ENCODE measurements at places on chromosomes 2 and 18. TPM values are rescaled to one million over a fixed set of nuclear protein-coding genes. Genes with fewer than 3 reads are reported as not detected.

Gene DSG4
- not detected for total RNA-seq

DNA sequence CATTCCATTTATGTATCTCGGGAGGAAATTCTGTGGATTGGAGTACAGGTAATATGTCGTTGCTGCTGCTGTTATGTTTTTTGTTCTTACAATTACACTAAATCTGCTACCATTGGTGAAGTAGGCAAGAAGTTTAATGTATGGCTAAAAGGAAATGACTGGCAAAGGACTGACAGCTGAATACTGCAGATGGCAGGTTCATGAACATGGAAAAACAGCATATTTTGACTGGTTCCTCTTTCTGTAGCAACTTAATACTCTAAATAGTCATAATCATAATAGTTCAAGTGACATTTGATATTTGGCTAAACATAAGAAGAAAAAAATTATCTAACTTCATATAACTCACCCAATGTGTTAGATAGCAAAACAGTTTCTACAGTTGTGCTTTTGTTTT is 84.5 kb upstream of the PGAP1 start:
- DNase-seq, result no peak
- peaks cover 22% of the 10 kb centered on the region for H3K36me3 ChIP-seq
- H3K27ac ChIP-seq, result no peak overlapping the region
- no peaks in the 10 kb centered on the region for H3K4me1 ChIP-seq

DNA sequence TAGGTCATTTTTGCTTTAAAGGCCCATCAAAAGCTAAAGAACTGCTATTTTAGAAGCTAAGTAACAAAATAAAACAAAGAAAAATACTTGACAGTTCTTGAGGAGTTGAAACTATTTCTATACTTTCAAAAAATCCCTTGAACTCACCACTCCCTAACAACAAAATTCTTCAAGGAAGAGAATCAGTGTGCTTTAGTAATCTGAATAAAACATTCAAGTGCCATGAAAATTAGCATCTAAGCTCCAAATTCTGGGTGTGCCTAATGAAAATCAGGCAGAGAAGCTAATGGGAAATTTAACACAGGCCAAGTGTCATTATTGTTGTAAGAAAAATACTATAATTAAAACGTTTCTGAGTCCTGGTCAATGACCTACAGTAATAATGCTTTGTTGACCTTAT is 456.3 kb downstream of the ZEB2 start:
- H3K36me3 ChIP-seq, result peaks cover 2% of the 10 kb centered on the region
- H3K4me1 ChIP-seq, result no peaks in the 10 kb centered on the region
- H3K4me3 ChIP-seq, result no peak overlapping the region
- no peak overlapping the region for H3K27ac ChIP-seq
- no peaks in the 10 kb centered on the region for H3K27me3 ChIP-seq

DNA sequence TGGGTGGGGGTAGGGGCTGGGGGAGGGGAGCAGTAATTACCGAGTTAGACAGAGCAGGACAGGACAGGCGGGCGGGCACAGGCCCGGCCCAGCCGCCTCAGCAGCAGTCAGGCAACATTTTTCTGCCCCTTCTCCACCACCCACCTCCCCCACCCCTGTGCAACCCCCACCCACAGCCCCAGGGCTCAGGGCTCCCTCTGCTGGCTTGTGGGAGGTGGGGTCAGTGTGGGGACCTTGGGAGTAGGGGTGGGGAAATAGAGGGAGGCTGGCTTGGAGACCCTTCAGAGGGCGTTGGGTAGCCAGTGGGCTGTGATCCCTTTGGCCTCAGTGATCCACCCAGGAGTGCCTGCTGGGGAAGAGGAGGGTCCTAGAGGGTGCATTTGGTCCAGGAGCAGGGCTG is 6.4 kb downstream of the WNT6 start:
- H3K27me3 ChIP-seq, result peaks cover 49% of the 10 kb centered on the region
- H3K4me1 ChIP-seq, result peaks cover 6% of the 10 kb centered on the region
- no peak overlapping the region for H3K4me3 ChIP-seq
- no peak for DNase-seq

DNA sequence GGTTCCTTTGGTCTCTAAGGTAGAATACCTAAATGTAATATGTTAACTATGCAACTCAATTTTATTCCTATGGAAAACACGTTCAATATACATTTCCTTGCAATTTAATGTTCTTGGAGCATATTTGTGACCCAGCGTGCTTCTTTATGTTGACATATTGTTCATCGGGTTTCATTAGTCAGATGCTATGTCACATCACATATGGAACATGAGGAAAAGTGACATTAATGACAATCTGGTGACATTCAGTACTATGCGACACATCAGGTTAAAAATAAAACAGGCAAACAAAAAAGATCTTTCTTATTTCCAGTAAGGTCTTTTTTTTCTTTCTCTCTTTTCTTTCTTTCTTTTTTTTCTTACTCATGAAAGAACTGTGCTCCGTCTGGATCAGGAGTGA is 135.6 kb upstream of the SMIM21 start:
- no peaks in the 10 kb centered on the region for H3K36me3 ChIP-seq
- no peak overlapping the region for H3K4me3 ChIP-seq
- peaks cover 8% of the 10 kb centered on the region for H3K27me3 ChIP-seq

DNA sequence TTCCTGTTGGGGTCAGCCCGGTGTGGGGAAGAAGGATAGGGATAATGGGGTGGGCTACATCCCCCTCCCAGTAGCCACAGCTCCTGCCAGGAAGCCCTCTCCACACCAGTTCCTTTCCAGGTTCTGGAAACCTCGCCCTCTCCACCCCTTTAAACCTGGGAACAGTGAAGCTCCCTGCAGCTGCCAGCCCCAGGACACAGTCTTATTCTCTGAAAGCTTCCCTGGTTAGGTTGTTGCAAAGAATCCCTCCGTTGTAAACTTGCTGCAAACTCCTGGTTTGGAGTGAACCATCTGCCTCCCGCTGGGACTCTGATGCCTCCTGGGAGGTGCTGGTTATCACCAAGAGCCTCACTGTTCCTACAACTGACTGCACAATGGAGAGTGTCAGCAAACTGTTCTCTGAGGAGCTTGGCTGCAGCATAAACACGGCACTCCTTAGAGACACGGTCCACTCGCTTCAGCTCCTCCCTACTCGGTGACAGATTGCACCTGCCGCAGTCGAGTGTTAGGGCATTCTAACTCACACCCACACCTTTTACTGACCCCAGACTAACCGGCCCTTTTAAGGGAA is 261.8 kb upstream of the RAB6C start:
- DNase-seq, result no peak
- H3K27me3 ChIP-seq, result no peaks in the 10 kb centered on the region
- H3K4me3 ChIP-seq, result no peak overlapping the region
- no peak overlapping the region for H3K27ac ChIP-seq
- no peaks in the 10 kb centered on the region for H3K36me3 ChIP-seq
- H3K4me1 ChIP-seq, result no peaks in the 10 kb centered on the region

Gene HMSD
- 18.9 TPM for total RNA-seq

Gene AMER3
- total RNA-seq, result not detected

- H3K4me3 ChIP-seq, result no peak overlapping the region
- H3K36me3 ChIP-seq, result no peaks in the 10 kb centered on the region
- H3K27me3 ChIP-seq, result peaks cover 9% of the 10 kb centered on the region
- H3K4me1 ChIP-seq, result peaks cover 14% of the 10 kb centered on the region
These were observed 686 bp upstream of the RGPD8 start for GRCh38 chr2:112433932-112434730.

DNA sequence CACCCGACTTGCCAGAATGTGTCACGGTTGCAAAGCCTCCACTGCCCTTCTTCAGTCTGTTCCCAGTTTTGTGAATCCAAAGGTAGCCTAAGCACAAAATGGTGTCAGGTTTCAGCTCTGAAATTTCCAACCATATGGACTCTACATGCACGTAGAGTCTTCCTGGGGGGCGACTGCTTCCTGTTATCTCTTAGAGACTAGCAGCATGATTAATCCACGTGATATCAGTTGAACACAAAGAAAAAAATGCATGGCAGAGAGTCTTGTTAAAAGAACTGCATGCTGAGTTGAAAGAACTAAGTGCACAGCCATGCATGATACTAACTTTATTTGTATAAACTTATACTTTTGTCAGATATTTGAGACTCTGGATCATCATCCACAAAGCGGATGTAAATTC is 404.4 kb downstream of the SOCS6 start:
- H3K27ac ChIP-seq, result no peak overlapping the region
- H3K4me1 ChIP-seq, result no peaks in the 10 kb centered on the region
- peaks cover 2% of the 10 kb centered on the region for H3K36me3 ChIP-seq
- H3K27me3 ChIP-seq, result no peaks in the 10 kb centered on the region
- DNase-seq, result no peak

- DNase-seq, result no peak
- H3K4me1 ChIP-seq, result peaks cover 57% of the 10 kb centered on the region
- H3K36me3 ChIP-seq, result peaks cover 7% of the 10 kb centered on the region
- peak overlapping the region; percentile 95 for H3K27ac ChIP-seq
- no peak overlapping the region for H3K4me3 ChIP-seq
- H3K27me3 ChIP-seq, result peaks cover 4% of the 10 kb centered on the region
These were observed 40.0 kb downstream of the IL1RL2 start for GRCh38 chr2:102226612-102227391.

DNA sequence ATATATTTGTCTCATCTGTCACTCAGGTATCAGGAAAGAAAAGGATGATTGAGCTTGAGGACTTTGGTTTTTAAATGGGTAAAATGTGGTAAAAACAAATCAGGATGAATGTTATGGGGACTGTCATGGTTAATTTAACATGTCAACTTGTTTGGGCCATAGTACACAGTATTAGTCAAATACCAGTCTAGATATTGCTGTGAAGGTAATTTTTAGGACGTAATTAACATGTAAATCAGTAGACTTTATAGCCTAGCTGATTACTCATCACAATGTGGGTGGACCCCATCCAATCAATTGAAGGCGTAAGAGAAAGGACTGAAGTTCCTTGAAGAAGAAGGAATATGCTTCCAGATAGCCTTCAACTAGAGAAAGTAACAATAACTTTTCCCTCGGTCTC is 275.7 kb upstream of the ZNF804A start:
- H3K4me1 ChIP-seq, result no peaks in the 10 kb centered on the region
- no peak overlapping the region for H3K4me3 ChIP-seq
- DNase-seq, result no peak
- no peaks in the 10 kb centered on the region for H3K36me3 ChIP-seq

Gene PRKAG3
- not detected for total RNA-seq

DNA sequence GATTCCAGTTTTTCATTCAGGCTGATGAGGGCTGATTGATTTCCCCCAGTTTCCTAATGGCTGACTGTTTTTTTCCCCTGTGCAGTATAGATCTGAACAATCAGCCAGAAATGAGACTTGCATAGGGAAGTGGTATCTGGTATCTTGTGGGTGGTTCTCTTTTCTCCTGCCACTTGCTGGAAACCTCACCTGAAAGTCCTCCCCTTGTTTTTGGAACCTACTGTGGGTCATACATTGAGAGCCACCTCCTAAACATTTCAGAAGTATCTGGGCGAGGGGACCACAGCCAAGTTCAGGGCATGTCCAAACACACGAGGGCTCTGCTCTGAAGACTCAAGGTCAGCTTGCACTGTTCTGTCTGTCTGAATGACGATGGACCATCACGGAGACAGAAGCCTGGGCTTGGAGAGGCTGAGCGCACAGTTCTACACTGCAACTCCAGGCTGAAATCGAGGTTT is 19.3 kb downstream of the ALPK2 start:
- H3K27ac ChIP-seq, result peak overlapping the region; percentile 70
- DNase-seq, result peak; percentile 46
- H3K36me3 ChIP-seq, result no peaks in the 10 kb centered on the region
- no peak overlapping the region for H3K4me3 ChIP-seq
- peaks cover 4% of the 10 kb centered on the region for H3K27me3 ChIP-seq

DNA sequence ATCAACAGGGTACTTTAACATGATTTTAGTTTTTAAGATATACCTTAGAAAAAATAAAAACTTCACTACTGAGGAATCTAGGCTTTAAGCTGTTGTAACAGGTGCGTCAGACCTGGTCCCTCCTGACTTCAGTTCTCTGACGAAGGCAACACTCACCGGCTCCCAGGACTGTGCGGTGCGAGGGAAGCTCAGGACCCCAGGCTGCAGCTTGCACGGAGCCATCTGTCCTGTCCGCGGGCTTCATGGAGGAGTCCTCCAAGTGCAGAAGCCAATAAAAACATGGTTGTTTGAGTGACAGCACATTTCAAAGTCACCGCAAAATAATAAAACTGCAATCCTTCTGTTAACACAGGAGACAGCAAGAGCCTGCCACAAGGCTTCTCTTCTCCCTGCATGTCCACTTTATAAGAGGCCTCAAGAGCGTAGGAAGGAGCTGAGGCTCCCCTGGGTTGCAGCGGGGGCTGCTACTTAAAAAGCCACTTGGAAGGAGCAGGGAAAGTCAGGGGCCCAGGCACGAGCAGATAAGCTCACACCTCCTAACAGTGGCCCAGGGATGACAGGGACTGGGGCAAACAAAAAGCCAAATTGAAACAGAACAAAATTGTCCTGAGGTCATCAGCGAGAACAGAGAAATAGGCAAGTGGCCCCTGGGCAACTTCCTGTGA is 4.6 kb downstream of the HJURP start:
- peaks cover 1% of the 10 kb centered on the region for H3K27me3 ChIP-seq
- H3K27ac ChIP-seq, result no peak overlapping the region
- H3K4me1 ChIP-seq, result peaks cover 9% of the 10 kb centered on the region
- H3K4me3 ChIP-seq, result no peak overlapping the region
- peaks cover 88% of the 10 kb centered on the region for H3K36me3 ChIP-seq
- no peak for DNase-seq

- no peak for DNase-seq
- no peak overlapping the region for H3K27ac ChIP-seq
- H3K27me3 ChIP-seq, result no peaks in the 10 kb centered on the region
- no peaks in the 10 kb centered on the region for H3K36me3 ChIP-seq
These were observed 284.7 kb upstream of the CWC22 start for GRCh38 chr2:180291552-180292421.

GRCh38 chr2:224416656-224417360 is 14.9 kb upstream of the FAM124B start:
- H3K4me1 ChIP-seq, result no peaks in the 10 kb centered on the region
- no peak overlapping the region for H3K4me3 ChIP-seq
- peaks cover 8% of the 10 kb centered on the region for H3K27me3 ChIP-seq

Gene MOCOS
- 0.36 TPM for total RNA-seq

Gene ASB18
- not detected for total RNA-seq

- H3K27me3 ChIP-seq, result no peaks in the 10 kb centered on the region
- H3K36me3 ChIP-seq, result no peaks in the 10 kb centered on the region
- peaks cover 38% of the 10 kb centered on the region for H3K4me1 ChIP-seq
- no peak for DNase-seq
- H3K4me3 ChIP-seq, result no peak overlapping the region
These were observed 75.9 kb upstream of the LCLAT1 start for GRCh38 chr2:30371028-30371689.

- no peak overlapping the region for H3K27ac ChIP-seq
- no peaks in the 10 kb centered on the region for H3K27me3 ChIP-seq
- no peak overlapping the region for H3K4me3 ChIP-seq
- DNase-seq, result no peak
These were observed 46.1 kb downstream of the TACR1 start for GRCh38 chr2:75153221-75153620.

GRCh38 chr2:20350041-20350712 is 467 bp downstream of the PUM2 start:
- H3K4me3 ChIP-seq, result no peak overlapping the region
- H3K4me1 ChIP-seq, result peaks cover 39% of the 10 kb centered on the region
- no peaks in the 10 kb centered on the region for H3K27me3 ChIP-seq
- peak overlapping the region; percentile 93 for H3K27ac ChIP-seq
- DNase-seq, result peak; percentile 74
- peaks cover 25% of the 10 kb centered on the region for H3K36me3 ChIP-seq

Gene BIRC6
- total RNA-seq, result 58.2 TPM
